CD4-positive, alpha-beta T cell (primary cell): ENCODE measurements at places on chromosomes 3 and 15.

GRCh38 chr3:129417326-129417725, 11.1 kb downstream of the EFCAB12 start:
- no peak for DNase-seq

- DNase-seq, result no peak
These were observed 35.1 kb downstream of the SLC25A26 start for GRCh38 chr3:66255865-66256264.

- no peak for DNase-seq
These were observed 97.5 kb downstream of the RFTN1 start for GRCh38 chr3:16415911-16416476.

GRCh38 chr3:12719541-12719940, 39.5 kb downstream of the TMEM40 start:
- DNase-seq, result no peak

- DNase-seq, result no peak
These were observed 183.5 kb upstream of the NSMCE3 start for GRCh38 chr15:29452881-29453731.

DNA sequence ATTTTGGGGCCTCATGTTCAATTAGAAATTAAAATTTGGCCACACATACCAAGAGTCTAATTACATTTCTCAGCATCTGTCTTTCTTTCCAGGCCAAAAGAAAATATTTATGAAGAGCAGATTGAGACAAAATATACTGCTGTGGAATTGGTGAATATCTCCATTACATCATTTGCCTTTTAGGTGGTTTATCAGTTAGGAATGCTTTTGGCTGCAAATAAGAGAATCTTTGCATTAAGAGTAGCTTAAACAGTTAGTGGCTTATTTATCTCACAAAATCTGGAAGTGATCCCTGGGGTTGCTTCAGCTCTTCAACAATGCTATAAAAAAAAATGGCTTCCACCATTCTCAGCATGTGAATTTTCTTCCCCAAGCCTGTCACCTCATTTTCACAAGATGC, 308.7 kb downstream of the MAGI1 start:
- no peak for DNase-seq

DNA sequence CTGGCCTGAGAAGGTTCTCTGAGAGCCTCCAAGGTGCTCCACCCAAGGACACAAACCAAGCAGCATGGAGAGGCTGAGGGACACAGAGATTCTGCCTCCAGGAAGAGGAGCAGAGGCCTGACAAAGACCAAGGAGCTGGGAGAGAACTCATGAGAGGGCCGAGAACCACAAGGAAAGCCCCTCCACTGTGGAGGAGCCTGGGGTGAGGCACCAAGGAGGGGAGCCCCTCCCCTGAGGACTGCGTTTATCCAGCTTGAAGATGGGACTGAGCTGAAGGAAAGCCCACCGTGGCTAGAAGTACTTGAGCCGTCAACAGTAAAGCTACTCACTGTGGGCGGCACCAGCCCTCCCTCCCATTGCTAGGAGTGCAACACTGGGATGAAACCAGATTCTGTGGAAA, 63.1 kb upstream of the MEF2A start:
- no peak for DNase-seq

- DNase-seq, result no peak
These were observed 182.4 kb downstream of the RBMS3 start for GRCh38 chr3:29463304-29463703.

- DNase-seq, result no peak
These were observed 50.0 kb upstream of the SMAD6 start for GRCh38 chr15:66651913-66652642.
